ENCODE measurements at places on chromosomes 6 and 20. TPM values are rescaled to one million over a fixed set of nuclear protein-coding genes. Genes with fewer than 3 reads are reported as not detected.

GRCh38 chr6:126539022-126539421 is 199.1 kb downstream of the CENPW start:
- no peaks in the 10 kb centered on the region for H3K27me3 ChIP-seq
- DNase-seq, result no peak
- no peak overlapping the region for H3K4me3 ChIP-seq
- H3K4me1 ChIP-seq, result no peaks in the 10 kb centered on the region

GRCh38 chr6:127204281-127204680 is 62.4 kb upstream of the RNF146 start:
- H3K4me3 ChIP-seq, result no peak overlapping the region
- H3K27ac ChIP-seq, result no peak overlapping the region
- H3K27me3 ChIP-seq, result no peaks in the 10 kb centered on the region
- no peak for DNase-seq
- H3K36me3 ChIP-seq, result no peaks in the 10 kb centered on the region

GRCh38 chr6:163284151-163284550 is 130.4 kb upstream of the QKI start:
- no peaks in the 10 kb centered on the region for H3K27me3 ChIP-seq
- no peak overlapping the region for H3K4me3 ChIP-seq
- peaks cover 9% of the 10 kb centered on the region for H3K4me1 ChIP-seq
- no peak for DNase-seq

DNA sequence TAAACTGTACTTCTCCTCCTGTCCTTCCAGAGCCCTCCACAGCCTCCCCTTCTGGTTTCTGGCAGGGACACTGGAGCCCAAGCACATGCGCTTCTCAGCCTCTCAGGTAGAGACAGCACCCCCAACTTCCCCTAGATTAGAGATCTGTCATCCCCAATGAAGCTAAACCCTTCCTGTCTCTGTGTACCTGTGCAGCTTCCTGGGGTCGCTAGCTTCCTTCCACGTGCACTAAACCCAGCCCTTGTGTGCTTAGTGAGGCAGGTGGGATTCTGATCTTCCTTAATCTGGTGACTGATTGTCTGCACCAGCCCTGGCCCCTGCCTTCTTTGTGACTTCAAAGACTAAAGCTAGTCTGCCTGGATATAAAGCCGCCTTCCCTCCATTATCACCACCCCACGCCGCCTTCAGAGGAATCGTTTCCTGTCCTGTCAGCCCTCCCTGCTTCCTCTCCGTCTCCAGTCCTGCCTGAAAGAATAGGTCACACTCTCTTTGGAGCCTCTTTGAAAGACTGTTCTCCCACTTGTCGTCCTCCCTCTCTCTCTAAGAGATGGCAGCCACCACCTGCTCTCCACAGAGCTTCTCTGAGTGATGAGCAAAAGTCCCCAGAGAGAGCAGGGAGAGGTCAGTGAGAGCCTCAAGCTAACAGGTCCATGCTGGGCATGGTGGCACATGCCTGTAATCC is 27.5 kb downstream of the CAPN11 start:
- no peaks in the 10 kb centered on the region for H3K27me3 ChIP-seq
- H3K27ac ChIP-seq, result no peak overlapping the region
- H3K4me1 ChIP-seq, result no peaks in the 10 kb centered on the region

GRCh38 chr6:42038163-42038562 is 12.2 kb upstream of the TAF8 start:
- H3K27me3 ChIP-seq, result no peaks in the 10 kb centered on the region
- no peak overlapping the region for H3K4me3 ChIP-seq
- no peak overlapping the region for H3K27ac ChIP-seq
- peaks cover 8% of the 10 kb centered on the region for H3K4me1 ChIP-seq
- H3K36me3 ChIP-seq, result no peaks in the 10 kb centered on the region

GRCh38 chr6:91094341-91094740 is 507.5 kb upstream of the MAP3K7 start:
- H3K36me3 ChIP-seq, result no peaks in the 10 kb centered on the region
- no peak overlapping the region for H3K4me3 ChIP-seq
- DNase-seq, result no peak
- H3K4me1 ChIP-seq, result no peaks in the 10 kb centered on the region
- H3K27me3 ChIP-seq, result no peaks in the 10 kb centered on the region

- no peak for DNase-seq
- no peaks in the 10 kb centered on the region for H3K4me1 ChIP-seq
- H3K36me3 ChIP-seq, result no peaks in the 10 kb centered on the region
- peaks cover 3% of the 10 kb centered on the region for H3K27me3 ChIP-seq
- no peak overlapping the region for H3K27ac ChIP-seq
These were observed 34.8 kb downstream of the ELOVL2 start for GRCh38 chr6:11009353-11009752.

DNA sequence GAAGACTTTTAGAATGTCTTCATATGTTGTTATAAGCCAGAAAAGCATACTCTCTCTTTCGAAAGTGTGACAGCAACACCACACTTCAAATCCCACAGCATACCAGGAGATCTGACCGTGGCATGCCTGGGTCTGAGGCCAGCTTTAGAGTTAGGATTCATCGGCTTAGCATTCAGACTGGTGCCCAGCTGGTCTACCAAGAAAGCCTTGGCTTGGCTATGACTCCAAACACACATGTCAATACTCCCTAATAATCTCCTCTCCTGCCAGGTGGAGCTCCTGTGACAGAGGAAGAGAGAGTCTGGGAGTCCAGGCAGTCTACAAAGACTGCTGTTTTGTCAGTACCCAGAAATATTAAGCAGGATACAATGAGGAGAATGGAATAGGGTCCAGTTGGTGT is 77.1 kb upstream of the MAN1A1 start:
- no peak overlapping the region for H3K4me3 ChIP-seq
- H3K36me3 ChIP-seq, result no peaks in the 10 kb centered on the region
- DNase-seq, result no peak
- no peaks in the 10 kb centered on the region for H3K4me1 ChIP-seq

DNA sequence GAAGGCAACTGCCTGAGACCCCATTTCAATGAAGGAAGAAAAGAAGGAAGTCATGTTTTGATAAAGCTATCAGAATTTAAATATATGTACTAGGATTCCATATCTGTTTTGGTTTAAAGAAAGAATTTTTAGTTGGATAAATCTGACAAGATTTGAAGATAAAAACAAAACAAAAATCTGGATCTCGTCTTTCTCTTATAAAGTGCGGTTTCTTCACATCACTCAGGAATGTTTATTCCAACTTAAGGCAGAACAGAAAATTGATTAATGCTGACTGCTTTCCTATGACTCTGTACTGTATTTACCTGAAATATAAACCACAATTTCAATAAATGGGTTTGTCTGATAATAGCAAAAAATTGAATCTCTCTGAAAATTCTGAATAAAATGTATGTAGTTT is 439.7 kb downstream of the RFPL4B start:
- no peaks in the 10 kb centered on the region for H3K27me3 ChIP-seq
- H3K27ac ChIP-seq, result no peak overlapping the region
- no peak overlapping the region for H3K4me3 ChIP-seq
- H3K4me1 ChIP-seq, result no peaks in the 10 kb centered on the region
- no peak for DNase-seq
- H3K36me3 ChIP-seq, result no peaks in the 10 kb centered on the region

- DNase-seq, result no peak
- H3K27ac ChIP-seq, result no peak overlapping the region
- no peaks in the 10 kb centered on the region for H3K4me1 ChIP-seq
- H3K27me3 ChIP-seq, result no peaks in the 10 kb centered on the region
- no peak overlapping the region for H3K4me3 ChIP-seq
- H3K36me3 ChIP-seq, result no peaks in the 10 kb centered on the region
These were observed 94.5 kb upstream of the NRSN1 start for GRCh38 chr6:24031496-24031895.

GRCh38 chr20:10079964-10080363 is 45.2 kb downstream of the ANKEF1 start:
- H3K4me1 ChIP-seq, result no peaks in the 10 kb centered on the region
- no peak overlapping the region for H3K4me3 ChIP-seq
- no peak overlapping the region for H3K27ac ChIP-seq
- H3K36me3 ChIP-seq, result no peaks in the 10 kb centered on the region

DNA sequence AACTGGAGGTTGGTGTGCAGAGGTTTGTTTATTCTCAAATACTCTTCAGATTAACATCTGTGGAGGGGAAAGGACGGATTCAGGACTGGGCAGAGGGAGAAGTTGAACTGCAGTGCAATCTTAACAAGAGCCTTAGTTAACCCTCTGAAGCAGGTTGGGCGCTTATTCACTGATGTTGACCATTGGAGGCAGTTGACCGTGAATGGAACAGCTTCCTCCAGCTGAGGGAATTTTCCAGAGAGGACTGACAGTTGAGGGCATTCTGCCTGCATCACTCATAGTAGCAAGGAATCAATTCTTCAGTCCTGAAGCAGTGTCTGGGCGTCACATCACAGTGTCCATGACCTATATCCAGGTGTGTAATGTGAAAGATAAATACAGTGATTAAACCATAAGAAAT is 80.9 kb downstream of the PLCB4 start:
- H3K27me3 ChIP-seq, result no peaks in the 10 kb centered on the region
- no peak overlapping the region for H3K27ac ChIP-seq
- no peaks in the 10 kb centered on the region for H3K36me3 ChIP-seq

- H3K4me1 ChIP-seq, result peaks cover 31% of the 10 kb centered on the region
- DNase-seq, result no peak
- no peaks in the 10 kb centered on the region for H3K36me3 ChIP-seq
- no peaks in the 10 kb centered on the region for H3K27me3 ChIP-seq
- H3K4me3 ChIP-seq, result peak overlapping the region; percentile 5
These were observed 399.5 kb downstream of the QKI start for GRCh38 chr6:163813979-163814493.

CDC5L gene
- 33.3 TPM for total RNA-seq

TP53TG5 gene
- not detected for total RNA-seq

SNRNP48 gene
- total RNA-seq, result 8.9 TPM

PLG gene
- total RNA-seq, result 0.64 TPM

TSPO2 gene
- not detected for total RNA-seq

NOX3 gene
- not detected for total RNA-seq

CAGE1 gene
- total RNA-seq, result not detected

UBD gene
- total RNA-seq, result not detected

SIRPB1 gene
- total RNA-seq, result 3.6 TPM

SLA2 gene
- total RNA-seq, result 0.17 TPM

FOXS1 gene
- 3.8 TPM for total RNA-seq

FHL5 gene
- 8.5 TPM for total RNA-seq

Measured in psoas muscle (tissue), 8 donors.